GM13976 (cell line): ENCODE measurements at places on chromosomes 13 and 19.
A peak's percentile ranks its signal among the peaks of the same experiment; 100 is the strongest.

- DNase-seq, result no peak
Measured at GRCh38 chr13:44231786-44232516, 141.7 kb upstream of the SERP2 start.

DNA sequence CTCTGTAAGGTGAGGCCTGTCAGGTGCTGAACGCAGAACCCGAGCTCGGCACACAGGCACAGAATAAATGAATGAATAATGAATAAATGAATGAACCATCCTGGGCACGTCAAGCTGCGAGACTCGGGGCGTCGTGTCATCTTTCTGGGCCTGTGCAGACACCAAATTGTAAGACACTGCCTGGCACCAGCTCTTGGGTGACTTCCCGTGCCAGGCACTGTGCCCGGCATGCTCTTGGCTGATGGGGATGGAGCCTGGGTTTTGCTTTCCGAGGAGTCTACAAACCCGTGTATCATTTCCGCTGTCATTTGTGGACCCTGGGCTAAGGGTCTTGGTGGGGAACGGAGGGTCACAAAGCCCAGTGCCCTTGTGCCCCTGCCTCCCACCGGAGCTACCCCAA is 43.9 kb downstream of the CELF5 start:
- DNase-seq, result no peak

DNA sequence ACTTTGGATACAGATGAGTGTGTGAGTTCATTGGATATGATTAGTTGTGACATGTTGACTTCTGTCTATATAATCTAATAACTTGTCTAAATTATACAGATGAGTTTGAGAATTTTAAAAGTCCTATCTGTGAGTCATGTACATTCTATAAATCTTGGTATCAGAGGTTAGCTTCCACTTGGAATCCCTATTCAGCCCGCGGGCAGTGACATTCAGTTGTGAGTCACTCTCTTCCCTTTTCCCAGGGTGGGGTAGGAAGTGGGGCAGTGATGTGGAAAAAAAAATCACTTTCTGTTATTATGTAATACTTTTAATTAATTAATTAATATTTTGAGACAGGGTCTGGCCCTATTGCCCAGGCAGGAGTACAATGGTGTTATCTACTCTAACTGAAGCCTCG is 33.0 kb upstream of the ZNF808 start:
- DNase-seq, result no peak

GRCh38 chr19:54481326-54481930 is 8.3 kb upstream of the CDC42EP5 start:
- DNase-seq, result peak; percentile 70

DNA sequence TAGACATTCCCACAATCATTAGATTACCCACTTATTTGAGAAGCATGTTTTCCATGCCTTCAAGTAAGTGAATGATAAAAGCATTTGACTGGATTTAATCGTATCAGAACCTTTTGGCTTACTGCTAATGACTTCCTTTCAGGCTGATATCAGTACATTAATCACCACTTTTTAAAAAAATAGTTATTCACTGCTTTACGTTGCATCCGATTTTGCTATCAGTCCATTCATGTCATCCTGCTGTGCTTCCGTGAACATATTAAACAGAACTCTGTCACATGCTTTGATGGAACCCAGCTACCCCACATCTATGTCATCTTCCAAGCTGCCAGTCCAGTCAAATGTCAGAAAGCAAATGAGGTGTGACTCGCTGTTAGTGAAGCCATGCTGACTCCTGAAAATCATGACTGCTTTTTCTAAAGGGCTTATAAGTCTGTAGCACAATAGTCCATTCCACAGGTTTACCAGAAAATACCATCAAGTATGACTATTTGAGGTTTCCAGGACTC is 440.9 kb downstream of the IRS2 start:
- DNase-seq, result no peak

- DNase-seq, result no peak
Measured at GRCh38 chr13:50104493-50104892, 89.2 kb downstream of the KCNRG start.

DNA sequence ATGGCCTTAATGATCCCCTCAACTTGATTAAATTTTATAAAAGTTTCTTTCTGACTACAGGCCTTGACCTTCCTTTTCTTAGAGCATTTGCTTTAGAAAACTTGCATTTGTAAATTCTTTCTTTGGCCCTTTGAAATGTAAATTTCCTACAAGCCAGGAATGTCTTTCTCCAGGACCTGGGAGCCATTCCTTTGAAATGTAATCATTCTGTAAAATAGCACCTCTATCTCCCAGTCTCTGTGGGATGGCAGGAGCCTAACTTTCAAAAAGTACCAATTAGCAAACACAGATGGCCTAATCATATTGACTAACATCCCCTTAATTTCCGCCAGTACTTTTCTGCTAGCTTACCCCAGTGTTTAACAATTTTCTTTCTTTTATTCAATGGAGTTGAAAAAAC is 1394.2 kb upstream of the ATXN8OS start:
- DNase-seq, result no peak

- no peak for DNase-seq
Measured at GRCh38 chr19:15357906-15358305, 21.7 kb downstream of the AKAP8 start.

DNA sequence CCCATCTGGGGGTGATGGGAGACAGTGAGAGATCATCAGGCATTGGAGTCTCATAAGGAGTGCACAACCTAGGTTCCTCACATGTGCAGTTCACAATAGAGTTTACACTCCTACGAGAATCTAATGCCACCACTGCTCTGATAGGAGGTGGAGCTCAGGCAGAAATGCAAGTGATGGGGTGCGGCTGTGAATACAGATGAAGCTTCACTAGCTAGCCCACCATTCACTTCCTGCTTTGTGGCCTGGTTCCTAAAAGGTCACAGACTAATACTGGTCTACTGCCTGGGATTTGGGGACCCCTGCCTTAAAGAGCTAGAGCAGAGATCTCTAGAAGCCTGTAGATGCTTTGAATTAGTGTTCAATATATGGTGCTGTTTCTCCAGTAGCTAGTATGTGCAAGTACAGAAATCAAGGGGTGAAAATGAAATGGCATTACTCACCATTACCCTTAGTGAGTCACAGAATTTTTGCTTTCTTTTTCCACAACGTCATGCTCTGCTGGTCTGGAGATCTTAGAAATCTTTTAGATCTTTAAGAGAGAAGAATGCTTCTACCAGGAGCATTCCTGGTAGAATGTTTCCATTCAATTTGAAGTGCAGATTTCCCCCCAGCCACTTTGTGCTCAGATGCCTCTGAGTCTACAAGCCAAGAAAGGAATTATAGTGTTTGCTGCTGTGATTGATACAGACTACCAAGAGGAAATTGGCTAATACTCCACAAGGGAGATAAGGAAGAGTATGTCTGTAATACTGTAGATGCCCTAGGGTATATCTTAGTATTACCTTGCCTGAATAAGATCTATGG is 2301.2 kb downstream of the PCDH9 start:
- DNase-seq, result peak; percentile 16

DNA sequence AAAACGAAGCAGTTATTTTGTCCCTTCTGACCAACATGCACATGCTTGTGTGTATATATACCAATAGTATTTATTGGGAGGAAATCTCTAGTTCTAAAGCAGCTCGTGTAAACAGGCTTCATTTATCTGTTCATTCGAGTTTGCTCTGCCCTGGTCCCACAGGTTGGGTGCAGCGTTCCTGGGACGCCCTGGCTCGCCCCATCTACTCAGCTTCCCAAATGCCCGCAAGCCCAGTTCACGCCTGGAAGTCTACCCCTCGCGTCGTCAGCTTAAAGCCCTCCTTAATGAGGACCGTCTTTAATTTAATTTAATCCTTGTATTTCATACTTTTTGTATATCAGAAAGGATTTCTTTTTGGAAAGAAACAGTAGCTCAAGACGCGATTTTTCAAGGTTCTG is 604 bp downstream of the THSD1 start:
- DNase-seq, result no peak

DNA sequence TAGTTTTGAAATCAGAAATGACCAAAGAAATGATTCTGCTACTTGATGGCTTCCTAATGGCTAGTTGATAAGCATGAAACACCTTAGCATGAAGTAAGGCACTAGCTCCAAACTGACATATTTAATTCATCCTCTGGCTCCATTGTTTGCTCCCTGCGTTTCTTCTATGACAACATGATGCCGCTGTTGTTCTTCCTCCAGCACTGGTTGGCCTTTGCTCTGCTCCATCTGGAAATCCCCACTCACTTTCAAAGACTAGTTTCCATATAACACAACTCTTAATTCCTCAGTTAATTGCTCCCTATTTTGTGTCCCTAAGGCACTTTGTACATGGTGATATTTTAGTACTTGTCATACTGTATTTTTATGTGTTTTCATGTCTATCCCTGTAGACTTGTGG is 151.6 kb downstream of the GPC6 start:
- no peak for DNase-seq

GRCh38 chr19:33622505-33622808 is 704 bp downstream of the CHST8 start:
- DNase-seq, result no peak

DNA sequence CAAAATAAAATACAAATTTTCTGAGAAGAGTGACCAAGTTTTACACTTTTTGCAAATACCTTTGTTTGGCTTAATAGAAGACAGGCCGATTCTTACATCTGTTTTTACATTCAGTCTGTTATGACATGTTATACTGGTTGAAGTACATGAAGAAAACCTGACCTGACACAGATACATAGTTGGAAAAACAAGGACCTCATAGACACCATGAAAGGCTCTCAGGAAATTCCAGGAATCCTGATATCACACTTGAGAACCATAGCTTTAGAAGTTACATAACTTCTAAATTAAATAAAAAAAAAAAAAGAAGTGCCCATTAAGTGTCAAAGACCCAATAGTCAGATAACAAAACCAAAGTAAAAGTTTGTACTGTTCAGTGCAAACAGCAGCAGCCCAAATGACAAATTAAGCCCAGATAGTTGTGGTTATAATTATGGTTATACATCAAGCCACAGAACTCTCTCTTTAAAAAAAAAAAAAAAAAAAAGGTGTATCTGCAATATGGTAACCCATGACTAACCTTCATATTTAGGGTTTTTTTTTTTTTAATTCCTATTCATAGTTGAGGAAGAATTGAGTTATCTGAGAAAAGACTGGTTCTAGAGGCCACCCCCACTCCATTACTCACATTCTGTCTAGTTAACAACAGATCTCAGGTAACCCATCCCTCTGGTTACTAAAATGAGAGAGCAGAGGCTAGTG is 19.8 kb downstream of the RBM26 start:
- no peak for DNase-seq

DNA sequence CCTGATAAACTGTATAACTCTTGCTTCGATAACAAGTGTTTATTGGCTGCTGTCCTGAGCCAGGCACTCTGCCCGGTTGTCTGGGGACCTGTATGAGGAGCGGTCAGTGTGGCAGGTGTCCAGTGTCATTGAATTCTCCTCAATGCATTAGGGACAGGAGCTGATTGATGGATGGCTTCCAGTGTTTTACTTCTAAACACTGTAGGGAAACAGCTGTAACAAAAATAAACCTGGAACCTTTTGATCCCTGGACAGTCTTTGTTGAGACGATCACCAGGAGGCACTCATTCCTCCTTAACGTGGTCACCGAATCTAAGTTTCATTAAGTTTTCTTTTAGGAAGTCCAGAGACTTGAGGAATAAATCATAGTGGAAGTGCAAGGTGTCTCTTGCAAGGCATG is 17.9 kb downstream of the UBAC2 start:
- DNase-seq, result no peak

GRCh38 chr13:45468635-45469034 is 3.9 kb downstream of the COG3 start:
- DNase-seq, result no peak
